ENCODE measurements at places on chromosomes 16 and 17.

DNA sequence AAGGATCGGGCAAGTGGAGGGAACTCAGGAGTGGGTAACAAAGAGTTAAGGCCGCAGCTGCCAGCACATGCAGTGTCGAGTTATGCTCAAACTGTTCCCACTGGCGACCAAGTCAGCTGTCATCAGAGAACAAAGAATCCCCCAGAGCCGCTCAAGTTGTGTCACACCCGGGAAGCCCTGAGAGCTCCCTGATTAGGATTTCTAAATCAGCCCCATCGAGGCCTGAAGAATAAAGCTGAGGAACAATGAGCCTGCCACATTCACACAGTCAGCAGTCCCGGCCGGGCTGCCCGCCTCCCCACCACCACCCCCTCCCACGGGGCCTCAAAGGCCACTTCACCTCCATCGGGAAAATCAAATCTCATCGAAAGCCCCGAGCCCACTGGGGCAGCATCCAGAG, 84.5 kb downstream of the SOX9 start:
- no peak for DNase-seq

- DNase-seq: no peak
These were observed 22.9 kb downstream of the PRR11 start for GRCh38 chr17:59178266-59178985.

DNA sequence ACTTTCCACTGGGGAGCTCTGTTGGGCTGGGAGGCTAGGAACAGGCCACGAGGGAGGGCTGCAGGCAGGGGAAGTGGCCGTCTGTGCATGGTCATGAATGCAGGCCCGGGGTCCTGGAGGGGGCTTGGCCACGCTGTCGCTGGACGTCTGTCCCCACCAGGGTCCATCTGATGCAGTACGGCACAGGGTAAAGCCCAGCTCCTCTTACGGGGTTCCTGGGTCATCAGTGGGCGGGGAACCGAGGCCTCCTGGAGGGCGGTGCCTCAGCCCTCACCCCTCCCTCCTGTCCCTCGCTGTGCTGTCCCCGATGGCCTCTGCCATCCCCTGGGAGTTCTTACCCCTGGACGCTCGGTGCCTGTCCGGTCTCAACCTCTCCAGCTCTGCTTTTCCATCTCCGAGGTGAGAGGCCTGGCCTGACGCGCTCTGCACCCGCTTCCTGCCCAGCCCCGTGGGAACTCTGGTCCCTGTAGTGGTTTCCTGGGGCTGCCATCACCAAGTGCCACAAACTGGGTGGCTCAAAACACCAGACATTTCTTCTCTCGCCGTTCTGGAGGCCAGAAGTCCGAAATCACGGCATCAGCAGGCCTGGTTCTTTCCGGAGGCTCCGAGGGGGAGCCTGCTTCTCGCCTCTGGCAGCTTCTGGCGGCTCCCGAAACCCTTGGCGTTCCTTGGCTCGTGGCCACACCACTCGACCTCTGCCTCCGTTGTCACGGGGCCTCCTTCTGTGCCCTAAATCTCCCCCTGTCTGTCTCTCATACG, 182.8 kb downstream of the SEC14L1 start:
- DNase-seq: peak; percentile 20

- peak; percentile 75 for DNase-seq
These were observed 6.3 kb upstream of the RAB37 start for GRCh38 chr17:74730491-74731346.

GRCh38 chr16:7964744-7965143, 625.6 kb downstream of the TMEM114 start:
- DNase-seq: no peak

- DNase-seq: peak; percentile 29
These were observed 632 bp upstream of the RTN4RL1 start for GRCh38 chr17:2025622-2026309.

- no peak for DNase-seq
These were observed 82.6 kb downstream of the CDK5R1 start for GRCh38 chr17:32569171-32570080.

- DNase-seq: no peak
These were observed 1.5 kb downstream of the MINK1 start for GRCh38 chr17:4834681-4835020.

DNA sequence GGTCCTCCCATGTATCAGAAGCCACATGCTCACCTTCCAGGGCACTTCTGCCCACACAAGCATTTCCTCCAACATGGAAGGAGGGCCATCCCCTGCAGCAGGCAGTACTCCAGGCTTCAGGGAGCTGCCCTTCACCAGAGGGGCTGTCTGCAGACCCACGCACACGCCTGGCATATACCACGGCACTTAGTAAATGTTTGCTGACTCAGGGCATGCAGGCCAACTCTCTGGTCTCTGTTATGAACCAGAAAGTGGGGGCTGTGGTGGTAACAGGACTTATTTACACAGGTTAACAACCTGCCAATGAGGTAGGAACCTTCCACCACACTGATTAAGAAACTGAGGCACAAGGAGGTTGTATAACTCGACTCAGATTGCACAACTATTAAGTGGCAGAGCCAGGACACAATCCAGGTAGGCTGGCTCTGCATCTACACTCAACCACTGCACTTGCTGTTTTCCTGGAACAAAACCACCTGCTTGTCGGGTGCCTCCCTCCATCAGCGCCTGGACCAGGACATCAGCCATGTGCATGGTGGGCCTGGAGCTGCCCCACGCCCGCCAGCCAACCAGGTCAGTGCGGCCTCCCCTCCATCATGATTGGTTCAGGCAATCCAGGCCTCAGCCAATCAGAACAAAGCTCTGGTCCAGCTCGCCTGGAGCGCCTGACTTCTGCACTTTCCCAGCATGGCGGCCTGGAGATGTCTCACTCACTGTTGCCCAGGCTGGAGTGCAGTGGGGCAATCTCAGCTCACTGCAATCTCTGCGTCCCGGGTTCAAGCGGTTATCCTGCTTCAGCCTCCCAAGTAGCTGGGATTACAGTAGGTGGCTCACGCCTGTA, 19.2 kb downstream of the ACTG1 start:
- DNase-seq: no peak

DNA sequence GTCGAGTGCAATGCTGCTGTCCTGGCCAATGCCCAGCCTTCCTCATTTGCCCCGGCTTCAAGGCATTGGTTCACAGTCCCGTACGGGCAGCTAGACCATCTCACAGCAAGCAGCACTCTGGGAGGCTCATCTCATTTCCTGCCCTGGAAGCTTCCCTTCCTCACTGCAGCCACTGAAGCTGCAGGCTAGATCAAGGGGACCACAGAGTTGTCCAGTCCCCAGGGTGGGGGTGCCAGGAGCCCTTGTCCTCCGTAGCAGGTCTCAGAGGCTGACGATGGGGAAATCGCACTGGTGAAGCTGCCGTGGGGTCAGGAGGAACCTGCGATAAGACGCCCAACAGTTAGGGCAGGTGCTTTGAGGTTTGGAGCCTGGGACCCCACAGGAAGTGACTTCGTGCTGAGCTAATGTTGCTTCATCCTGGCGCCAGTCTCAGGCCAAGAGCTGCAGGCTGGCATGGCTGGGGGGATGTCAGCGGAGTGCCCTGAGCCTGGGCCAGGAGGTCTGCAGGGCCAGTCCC, at the start of gene SPNS3:
SPNS3 (plus strand) TSS at position 426 of the 517 bp plus-strand sequence; CDS start at position 454, 28 bp downstream.
- DNase-seq: peak; percentile 10

GRCh38 chr16:67543036-67543435, 14.4 kb downstream of the RIPOR1 start:
- no peak for DNase-seq

- no peak for DNase-seq
These were observed 8.3 kb downstream of the MRPL27 start for GRCh38 chr17:50364715-50365114.

- no peak for DNase-seq
These were observed 12.3 kb upstream of the UBE2I start for GRCh38 chr16:1297018-1297696.

- DNase-seq: no peak
These were observed 22.1 kb downstream of the SPACA3 start for GRCh38 chr17:33013596-33014375.

GRCh38 chr17:17728550-17729251, 47.4 kb downstream of the RAI1 start:
- DNase-seq: no peak

GRCh38 chr17:40530531-40530994, 29.1 kb upstream of the TNS4 start:
- DNase-seq: no peak

DNA sequence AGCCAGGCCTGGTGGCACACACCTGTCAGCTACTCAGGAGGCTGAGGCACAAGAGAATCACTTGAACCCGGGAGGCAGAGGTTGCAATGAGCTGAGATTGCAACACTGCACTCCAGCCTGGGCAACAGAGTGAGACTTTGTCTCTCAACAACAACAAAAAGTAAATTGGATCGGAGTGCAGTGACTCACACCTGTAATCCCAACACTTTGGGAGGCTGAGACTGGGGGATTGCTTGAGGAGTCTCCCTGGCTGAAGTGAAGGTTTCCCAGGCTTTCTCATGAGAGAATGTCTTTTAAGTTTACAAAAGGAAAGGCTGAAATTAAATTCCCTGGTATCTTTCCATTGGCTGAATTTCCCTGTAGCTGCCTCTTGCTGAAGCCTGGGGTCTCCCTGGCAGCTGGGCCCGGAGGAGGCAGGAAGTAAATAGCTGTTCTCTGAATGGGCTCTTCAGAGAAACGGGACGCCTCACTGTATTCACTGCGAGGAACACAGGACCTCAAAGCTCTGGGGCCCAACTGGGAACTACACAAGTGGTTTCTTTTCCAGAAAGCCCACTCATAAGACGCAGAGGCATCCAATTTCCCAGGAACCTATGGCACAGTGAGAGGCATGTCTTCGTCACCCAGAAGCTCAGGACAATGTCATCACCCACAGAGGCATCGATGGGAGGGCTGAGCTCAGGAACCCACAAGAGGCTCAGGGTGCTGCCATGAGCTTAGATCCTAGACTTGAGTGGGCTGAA, 77.4 kb upstream of the SMURF2 start:
- no peak for DNase-seq

DNA sequence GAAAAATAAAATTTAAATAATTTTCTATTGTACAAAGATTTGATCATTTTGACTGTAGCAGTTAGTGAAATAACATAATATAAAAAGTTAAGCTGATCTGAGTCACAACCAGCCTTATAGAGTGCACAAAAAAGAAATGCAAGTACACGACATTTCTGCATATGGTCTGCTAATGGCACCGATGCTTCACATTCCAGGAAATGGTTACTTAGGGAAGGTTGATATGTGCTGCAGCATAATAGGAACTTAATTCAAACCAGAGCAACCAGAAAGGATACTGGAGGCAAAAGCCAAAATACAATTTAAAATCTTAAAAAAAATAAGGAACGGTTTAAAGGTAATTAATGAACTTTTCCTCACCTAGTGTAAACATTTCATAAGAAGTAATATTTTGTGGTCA, 10.0 kb upstream of the CFDP1 start:
- no peak for DNase-seq

- DNase-seq: no peak
These were observed 2.8 kb downstream of the PRSS33 start for GRCh38 chr16:2784358-2785100.

Data from CD4-positive, alpha-beta T cell treated with Interferon alpha-2 for 1 hour (primary cell).